ENCODE measurements at places on chromosomes 2 and 18. TPM values are rescaled to one million over a fixed set of nuclear protein-coding genes. Genes with fewer than 3 reads are reported as not detected.

HES6 gene
- polyA plus RNA-seq: 0.82 TPM

ABCB11 gene
- polyA plus RNA-seq: not detected

RTKN gene
- polyA plus RNA-seq: 10.0 TPM

FN1 gene
- 3,495 TPM for polyA plus RNA-seq

AAMP gene
- polyA plus RNA-seq: 60.4 TPM

- peak; percentile 76 for DNase-seq
Observed at GRCh38 chr18:23540867-23541266, 37.6 kb downstream of the RMC1 start.

GRCh38 chr2:148594216-148594615, 50.3 kb upstream of the EPC2 start:
- DNase-seq: no peak

GRCh38 chr2:3929374-3929773, 226.0 kb downstream of the DCDC2C start:
- DNase-seq: no peak

All from fibroblast of lung (primary cell).